ENCODE measurements at places on chromosomes 1 and 21. TPM values are rescaled to one million over a fixed set of nuclear protein-coding genes. Genes with fewer than 3 reads are reported as not detected.

DNA sequence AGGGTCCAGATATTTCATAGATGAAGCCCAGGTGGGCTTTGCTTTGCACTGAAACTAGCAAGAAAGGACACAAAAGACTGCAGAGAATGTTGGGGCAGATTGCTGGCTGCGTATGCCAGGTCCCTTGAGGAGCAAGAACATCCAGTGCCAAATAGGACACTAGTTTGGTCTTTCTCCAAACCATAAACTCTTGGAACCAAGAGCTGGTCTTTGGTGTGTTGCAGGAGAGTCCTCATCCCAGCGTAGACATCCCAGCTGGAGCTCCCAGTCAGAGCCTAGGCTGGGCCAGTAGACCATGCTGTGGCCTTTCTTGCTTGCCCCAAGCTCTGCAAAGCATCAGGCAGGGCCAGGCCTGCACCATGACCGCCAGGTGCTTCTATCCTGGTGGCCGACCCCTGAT, 87.5 kb downstream of the ATP5PO start:
- no peak for DNase-seq

DNA sequence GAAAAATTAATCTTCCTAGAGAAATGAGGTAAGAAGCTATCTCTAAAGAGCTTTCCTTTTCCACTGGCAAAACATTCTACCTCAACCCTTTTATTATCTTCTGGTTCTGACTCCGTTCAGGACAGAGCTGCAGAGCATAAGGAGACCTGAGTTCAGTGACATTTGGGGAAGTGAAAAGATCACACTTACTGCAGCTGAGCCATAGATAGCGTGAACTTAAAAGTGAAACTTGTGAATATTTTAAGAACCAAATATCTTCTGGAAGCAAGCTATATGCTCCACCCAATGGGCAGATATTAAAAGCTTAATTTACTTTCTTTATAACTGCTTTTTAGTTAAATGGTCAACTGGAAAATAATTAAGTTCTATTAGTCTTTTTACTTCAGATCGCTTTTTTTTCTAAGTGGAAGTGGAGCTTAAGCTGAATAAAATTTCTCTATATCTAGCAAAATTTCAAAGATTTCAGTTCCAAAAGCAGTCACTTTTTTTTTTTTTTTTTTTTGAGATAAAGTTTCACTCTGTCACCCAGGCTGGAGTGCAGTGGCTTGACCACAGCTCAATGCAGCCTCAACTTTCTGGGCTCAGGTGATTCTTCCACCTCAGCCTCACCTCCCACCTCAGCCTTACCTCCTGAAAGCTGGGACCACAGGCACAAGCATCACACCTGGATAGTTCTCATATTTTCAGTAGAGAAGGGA, 11.9 kb downstream of the PTPN22 start:
- DNase-seq, result no peak

DNA sequence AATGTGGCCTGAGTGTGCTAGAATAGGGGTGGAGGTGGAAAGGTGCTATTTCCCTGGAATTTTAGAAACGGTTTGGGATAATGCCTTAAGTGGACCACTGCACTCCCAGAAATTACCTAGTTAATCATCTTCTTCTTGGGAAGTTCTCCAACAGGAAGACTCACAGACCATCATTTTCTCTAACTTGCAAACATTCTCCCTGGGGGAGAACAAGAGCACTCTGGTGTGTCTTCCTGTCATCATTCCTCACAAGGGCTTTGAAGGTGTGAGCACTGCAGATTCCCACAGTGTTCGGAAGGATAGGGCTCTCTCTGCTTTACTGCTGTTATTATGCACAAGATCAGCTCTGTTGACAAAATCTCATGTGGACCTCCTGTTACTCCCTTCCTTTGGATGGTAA, 54.9 kb upstream of the TSPAN2 start:
- DNase-seq, result no peak

DNA sequence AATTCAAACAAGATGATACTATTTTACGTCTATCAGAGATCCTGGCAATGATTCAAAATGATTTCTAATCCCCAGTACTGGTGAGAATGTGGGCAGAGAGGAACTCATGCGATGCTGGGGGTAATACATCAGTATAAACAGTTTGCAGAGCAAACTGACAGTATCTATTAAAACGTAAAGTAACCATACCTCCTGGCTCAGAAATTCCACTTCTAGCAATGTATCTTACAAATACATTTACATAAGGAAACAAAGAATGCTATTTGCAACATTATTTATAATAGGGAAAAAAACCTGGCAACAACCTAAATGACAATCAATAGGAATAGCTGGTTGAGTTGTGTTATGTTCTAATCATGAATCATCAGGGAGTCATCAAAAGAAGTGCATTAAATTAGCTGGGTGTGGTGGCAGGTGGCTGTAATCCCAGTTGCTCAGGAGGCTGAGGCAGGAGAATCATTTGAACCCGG, 15.9 kb downstream of the RCAN1 start:
- DNase-seq, result no peak

Gene ABCB10
- 13.4 TPM for total RNA-seq

Gene KRTAP13-2
- not detected for total RNA-seq

Gene PAQR6
- total RNA-seq, result 0.61 TPM

Gene LENEP
- total RNA-seq, result 0.09 TPM
